ENCODE measurements at places on chromosomes 4 and X.

DNA sequence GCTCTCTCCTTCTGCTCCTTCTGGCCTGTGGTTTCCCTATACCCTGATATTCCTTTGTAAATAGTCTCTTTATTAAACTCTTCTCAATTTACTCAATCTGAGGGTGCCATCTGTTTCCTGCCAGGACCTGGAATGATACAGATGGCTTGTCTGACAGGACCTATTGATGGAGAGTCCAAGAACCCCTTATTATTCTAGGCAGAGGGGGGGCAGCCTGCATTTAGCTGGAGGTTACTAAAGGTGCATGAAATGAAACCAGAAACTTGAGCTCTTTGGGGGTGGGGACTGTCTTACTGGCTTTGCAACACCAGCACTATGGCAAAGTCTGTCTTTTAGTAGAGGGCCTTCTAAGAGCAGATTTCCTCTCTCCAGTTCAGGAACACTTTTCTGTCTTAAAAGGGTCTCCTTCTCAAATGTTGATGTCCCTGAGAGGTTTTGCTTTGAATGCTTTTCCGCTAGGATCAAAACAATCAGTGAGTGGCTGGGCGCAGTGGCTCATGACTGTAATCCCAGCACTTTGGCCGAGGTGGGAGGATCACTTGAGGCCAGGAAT, 162.5 kb upstream of the MED14 start:
- DNase-seq: no peak

DNA sequence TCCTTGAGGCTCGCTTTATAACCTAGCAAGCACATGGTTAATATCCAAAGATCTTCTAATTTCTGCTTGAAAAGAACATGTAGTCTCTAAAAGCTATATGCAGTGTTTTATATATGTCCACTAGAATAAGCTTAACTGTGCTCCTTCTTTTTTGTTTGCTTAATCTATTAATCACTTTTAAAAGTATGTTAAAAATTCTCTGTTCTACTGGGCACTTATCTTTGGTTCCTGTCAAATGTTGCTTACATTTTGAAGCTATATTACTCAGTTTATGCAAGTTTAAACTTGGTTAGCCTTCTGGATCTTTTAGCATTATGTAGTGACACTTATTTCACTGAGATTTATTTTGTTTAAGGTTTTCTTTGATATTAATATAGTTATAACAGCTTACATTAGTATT, 32.5 kb downstream of the MAOA start:
- DNase-seq: no peak

DNA sequence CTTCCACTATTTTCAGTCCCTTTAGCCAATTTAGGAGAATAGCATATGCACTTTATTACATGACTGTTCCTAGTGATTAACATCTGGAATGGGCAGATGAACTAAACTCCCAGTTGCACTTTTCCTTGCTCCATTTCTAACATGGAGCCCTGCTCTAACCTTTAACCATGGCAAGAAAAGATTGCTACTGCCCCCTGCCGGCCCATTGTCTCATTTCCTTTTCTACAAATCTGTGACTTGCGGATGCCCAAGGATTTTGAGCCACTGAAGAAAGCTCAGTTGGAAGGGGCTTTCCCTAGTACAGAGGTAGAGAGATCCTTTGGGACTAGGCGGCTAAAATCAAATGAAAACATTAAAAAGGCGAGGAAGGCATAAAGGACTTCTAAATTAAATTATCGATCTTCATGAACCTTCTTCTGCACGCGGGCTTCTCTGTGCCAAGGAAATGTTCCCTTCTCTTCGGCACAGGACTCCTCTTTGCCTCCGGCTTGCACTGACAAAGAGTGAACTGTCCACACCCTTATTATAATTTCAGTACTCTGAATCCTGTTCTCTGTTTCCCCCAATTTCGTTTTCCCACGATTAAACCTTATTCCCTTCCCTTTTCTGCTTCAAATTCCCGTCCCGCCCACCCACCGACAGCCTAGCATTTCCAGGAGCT, 577 bp upstream of the GLRA2 start:
- DNase-seq: peak; percentile 48

DNA sequence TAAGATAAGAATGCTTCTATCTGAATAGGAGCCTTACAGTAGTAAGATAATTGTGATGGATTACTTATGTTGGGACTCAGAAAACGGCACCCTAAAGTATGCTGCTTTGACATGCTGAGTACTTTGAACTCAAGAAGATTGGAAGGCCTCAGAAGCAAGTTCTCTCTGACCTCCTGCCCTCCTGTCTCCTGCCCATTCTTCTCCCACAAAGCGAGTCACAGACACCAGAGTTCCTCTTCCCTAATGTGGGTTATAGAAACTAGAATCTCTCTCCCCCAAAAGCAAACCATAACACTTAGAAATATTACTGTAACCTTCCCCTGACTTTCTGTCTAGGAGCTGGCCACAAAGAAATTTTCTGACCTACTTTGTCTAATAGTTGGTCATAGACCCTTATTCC, 76.5 kb downstream of the DDIT4L start:
- DNase-seq: no peak

DNA sequence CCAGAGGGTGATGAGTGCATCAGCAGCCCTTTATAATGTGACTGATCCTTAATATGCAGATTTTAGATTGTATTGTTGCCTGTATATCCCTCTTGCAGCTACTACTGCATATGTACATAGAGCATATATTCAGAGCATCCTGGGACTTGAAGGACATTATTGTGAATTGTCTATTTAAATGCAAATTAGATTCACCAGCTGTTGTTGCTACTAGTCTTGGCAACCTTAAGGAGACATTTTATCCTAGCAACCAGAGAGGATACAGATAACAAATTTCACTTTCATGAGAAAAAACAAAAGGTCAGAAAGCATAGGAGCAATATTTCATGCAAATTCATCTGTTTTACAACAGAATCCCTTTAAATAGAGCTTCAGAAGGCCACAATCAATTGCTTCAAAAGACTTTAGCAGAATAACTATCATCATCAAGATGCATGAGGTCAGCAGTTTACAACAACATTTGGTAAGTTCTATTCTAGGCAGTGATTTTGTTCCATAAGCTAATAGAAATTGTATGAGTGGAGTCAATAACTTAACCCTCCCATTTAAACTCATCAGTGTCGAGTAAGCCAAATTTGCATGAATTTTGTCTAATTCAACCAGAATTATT, 148.6 kb downstream of the GC start:
- DNase-seq: no peak

DNA sequence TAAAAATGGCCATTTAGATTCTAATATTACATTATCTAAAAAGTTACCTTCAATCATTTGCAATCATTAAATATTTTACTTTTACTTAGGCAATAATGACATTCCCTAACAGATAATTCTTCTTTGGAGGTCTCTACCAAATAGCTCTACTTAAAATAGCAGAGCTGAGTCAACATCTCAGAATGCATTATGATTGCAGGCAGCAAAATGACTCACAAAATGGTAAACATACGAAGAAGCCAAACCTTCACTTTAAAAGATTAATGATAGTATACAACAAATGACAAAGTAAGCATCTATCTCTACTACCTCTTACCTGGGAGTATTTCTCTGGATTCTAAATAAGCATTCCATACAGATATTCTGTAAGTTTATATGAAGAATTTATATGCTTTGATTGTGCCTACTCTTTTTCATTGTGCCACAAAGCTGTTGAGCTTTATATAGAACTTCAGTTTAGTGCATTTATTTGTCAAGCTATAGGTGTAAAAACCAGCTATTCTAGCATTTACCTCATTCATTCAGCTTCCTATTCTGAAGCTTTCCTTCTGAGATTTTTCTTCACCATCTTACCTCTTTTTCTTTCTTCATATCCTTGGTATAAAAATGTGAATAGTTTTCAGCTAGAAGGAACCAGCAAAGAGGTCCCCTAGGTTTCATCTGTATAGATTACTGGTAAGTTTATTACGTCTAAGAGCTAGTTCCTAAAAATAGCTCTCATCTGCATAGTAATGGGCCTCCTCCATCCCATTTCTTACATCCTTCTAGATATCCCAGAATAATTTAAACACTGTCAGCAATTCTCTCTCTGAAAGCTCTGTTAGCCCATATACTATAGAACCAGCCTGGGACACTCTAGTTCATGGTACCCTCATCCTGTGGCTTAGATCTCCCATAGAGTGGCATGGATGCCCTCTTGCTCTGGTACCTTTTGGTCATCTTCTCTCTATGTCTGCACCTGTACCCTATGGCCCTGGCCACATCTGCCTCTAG, 17.2 kb upstream of the SPCS3 start:
- DNase-seq: no peak

GRCh38 chr4:86271057-86271456, 88.8 kb downstream of the MAPK10 start:
- DNase-seq: no peak

Measured in stimulated activated CD4-positive, alpha-beta T cell treated with anti-CD3 and anti-CD28 coated beads, Interleukin-1b, Interleukin-23, amount 100 ng/mL, for 48 hours (primary cell).